ENCODE measurements at places on chromosomes 7 and 10.

- peak; percentile 69 for DNase-seq
Observed at GRCh38 chr7:130896898-130897514, 163.0 kb upstream of the KLF14 start.

DNA sequence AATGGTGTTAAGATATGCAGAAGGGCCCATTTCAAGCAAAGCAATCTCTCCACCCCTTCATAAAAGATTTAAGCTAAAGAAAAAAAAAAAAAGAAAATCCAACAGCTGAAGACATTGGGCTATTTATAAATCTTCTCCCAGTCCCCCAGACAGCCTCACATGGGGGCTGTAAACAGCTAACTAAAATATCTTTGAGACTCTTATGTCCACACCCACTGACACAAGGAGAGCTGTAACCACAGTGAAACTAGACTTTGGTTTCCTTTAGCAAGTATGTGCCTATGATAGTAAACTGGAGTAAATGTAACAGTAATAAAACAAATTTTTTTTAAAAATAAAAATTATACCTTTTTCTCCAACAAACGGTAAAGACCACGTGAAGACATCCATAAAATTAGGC lies 28.6 kb downstream of the PPP3CB start:
- DNase-seq, result no peak

- peak; percentile 30 for DNase-seq
Observed at GRCh38 chr7:115013886-115014285, 92.0 kb downstream of the MDFIC start.

DNA sequence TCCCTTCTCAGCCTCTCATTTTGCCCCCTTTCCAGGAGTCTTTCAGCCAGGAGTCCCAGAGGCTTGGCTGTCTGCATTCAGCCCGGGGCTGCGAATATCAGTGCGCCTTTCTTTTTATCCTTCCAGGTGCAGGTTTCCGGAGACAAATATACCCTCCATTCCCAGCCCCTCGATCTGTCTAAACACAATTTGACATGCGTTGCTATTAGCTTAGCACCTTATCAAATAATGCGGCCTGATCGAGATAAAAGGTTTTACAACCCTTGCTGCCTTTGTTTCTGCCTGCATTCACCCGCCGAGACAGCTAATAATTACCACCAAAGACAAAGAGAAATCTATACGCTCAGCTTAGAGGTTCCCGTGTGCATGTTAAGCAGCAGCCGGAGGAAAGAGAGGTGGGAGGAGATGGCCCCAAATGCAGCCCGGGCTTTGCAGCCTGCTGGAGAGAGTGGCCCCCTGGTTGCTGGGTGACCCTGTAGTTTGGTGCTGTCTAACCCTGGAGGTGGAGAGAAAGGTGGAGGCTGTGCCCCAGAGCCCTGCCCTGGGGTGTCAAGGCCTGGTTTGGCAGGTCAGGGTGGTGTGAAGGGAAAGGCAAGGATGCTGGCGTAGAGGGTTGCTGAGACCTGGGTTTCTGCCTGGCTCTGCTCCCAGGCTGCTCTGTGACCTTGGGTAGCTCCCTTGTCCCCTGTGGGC lies 185.3 kb downstream of the RPS24 start:
- no peak for DNase-seq

GRCh38 chr7:4879396-4880081 lies 4.0 kb downstream of the RADIL start:
- no peak for DNase-seq

- no peak for DNase-seq
Observed at GRCh38 chr10:43260117-43260761, 6.6 kb downstream of the RASGEF1A start.

DNA sequence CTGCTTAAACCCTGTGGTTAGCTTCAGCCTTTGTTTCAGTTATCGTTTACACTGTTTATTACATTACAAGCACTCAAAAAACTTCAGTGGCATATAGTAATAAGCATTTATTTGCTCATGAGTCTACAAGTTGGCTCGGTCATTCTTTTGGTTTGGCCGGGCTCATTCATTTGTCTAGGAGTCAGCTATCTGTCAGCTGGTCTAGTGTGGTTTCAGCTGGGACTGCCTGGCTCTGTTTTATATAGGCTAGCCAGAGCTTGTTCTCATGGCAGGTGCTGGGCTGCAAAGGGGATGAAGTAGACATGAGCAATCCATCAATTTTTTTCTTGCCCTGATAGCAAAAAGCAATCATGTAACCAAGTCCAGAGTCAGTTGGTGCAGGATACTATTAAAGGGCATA lies 103.6 kb downstream of the MKLN1 start:
- no peak for DNase-seq

- DNase-seq, result peak; percentile 59
Observed at GRCh38 chr7:28272461-28272877, 91.9 kb upstream of the JAZF1 start.

- no peak for DNase-seq
Observed at GRCh38 chr7:74253331-74253730, 868 bp downstream of the RFC2 start.

DNA sequence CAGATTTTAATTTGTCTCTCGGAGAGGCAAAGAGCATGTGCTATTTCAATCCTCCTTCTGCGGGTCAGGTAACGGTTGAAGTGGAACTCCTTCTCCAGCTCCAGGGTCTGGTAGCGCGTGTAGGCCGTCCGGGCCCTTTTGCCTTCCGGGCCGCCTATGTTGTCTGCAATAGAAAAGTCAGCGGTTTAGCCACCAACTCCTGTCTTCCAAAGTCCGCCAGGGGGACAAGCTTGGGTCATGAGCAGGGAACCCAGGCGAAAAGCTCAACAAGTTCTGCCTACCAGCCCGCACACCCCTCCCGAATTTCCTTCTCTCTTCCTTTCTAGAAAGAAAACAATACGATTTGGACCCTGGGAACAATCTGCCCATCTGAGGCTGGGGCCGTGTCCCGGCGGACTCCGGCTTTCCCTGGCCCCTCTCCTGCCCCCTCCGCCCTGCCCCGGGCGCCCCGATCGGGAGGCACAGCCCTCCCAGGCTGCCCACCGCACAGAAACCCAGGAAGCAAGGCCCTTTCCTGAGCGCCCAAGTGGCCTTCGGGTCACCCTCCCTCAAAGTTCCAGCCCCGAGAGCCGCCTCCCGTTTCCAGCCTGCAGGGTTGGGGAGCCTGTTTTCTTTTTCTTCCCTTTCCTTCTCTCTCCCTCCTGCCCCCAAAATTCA lies 1.4 kb downstream of the HOXA5 start:
- no peak for DNase-seq

GRCh38 chr7:8591289-8591688 lies 157.9 kb downstream of the NXPH1 start:
- DNase-seq, result no peak

DNA sequence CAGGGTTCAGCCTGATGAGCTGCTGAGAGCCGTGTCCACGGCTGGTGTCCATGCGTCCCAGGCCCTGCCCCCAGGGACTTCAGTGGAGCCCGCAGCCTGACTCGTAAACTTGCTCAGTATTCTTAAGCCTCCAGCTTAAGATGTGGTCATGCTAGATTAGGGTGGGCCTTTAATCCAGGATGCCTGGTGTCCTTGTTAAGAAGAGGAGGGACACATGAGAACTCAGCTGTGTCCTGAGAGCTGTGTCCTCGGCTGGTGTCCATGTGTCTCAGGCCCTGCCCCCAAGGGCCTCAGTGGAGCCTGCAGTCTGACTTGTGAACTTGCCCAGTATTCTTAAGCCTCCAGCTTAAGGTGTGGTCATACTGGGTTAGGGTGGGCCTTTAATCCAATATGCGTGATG lies 23.0 kb downstream of the DOCK1 start:
- no peak for DNase-seq

DNA sequence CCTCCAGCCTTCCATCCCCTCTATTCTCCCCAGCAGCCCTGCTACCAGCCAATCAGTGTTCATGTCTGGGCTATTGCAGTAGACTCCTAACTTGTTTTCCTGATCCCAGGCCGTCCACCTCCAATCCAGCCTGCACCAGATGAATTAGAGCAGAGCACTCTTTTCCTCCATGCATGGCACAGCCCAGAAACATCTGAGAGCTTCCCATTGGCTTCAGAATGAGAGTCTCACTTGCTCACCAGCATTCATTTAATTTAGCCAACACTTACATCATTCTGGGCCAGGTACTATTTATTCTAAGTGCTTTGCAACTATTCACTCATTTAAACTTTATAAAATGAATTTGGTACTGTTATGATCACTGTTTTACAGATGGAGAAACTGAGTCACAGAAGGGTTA lies 51.4 kb upstream of the DUSP5 start:
- DNase-seq, result no peak

GRCh38 chr7:148153616-148154284 lies 436.8 kb upstream of the C7orf33 start:
- DNase-seq, result peak; percentile 67

GRCh38 chr7:69700331-69700730 lies 102.1 kb downstream of the AUTS2 start:
- no peak for DNase-seq

DNA sequence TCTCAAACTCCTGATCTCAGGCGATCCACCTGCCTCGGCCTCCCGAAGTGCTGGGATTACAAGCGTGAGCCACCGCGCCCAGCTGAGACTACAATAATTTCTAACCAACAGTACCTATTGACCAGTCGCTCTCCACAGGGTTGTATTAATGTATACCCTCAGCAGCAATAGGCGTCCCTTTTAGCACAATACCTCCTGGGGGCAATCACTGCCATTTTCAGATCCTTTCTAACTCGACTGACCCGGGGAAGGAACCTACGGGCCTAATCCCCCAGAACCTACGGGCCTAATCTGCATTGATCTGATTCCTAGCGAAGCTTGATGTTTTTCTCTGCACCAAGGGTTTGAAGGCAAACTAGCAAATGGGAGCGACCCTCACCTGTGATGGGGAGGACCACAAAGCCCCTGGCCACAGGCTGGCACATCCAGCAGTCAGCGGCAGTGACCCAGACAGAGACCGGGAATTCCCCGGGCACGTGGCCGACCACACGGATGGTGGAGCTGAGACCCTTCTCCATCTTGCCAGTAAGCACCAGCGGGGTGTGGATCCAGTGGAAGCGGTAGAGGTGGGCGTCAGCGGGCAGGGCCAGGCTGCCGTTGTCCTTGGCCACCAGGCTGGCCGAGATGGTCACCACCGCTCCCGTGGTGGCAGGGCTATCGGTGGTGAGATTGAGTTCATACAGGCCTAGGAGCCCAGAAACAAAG lies 6.9 kb downstream of the TMEM130 start:
- no peak for DNase-seq

- no peak for DNase-seq
Observed at GRCh38 chr10:70674560-70675495, 2.5 kb downstream of the ADAMTS14 start.

DNA sequence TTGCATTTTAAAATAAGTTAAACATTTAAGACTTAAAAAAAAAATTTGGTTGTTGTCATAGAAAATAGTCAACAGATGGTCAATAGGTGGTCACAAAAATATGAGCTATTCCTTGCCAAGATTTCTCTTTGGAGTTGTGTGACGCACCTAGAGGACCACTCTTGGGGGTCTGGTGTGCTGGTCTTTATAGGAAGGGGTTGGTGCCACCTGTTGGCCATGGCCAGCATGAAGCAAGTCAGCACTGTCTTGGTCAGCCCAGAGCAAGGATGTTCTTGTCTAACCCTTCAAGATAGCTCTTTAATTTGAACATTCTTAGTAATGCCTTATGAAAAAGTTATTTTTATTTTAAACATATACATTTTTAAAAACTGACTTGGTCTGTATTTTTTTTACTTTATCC lies 267.9 kb upstream of the CNTNAP2 start:
- DNase-seq, result no peak

DNA sequence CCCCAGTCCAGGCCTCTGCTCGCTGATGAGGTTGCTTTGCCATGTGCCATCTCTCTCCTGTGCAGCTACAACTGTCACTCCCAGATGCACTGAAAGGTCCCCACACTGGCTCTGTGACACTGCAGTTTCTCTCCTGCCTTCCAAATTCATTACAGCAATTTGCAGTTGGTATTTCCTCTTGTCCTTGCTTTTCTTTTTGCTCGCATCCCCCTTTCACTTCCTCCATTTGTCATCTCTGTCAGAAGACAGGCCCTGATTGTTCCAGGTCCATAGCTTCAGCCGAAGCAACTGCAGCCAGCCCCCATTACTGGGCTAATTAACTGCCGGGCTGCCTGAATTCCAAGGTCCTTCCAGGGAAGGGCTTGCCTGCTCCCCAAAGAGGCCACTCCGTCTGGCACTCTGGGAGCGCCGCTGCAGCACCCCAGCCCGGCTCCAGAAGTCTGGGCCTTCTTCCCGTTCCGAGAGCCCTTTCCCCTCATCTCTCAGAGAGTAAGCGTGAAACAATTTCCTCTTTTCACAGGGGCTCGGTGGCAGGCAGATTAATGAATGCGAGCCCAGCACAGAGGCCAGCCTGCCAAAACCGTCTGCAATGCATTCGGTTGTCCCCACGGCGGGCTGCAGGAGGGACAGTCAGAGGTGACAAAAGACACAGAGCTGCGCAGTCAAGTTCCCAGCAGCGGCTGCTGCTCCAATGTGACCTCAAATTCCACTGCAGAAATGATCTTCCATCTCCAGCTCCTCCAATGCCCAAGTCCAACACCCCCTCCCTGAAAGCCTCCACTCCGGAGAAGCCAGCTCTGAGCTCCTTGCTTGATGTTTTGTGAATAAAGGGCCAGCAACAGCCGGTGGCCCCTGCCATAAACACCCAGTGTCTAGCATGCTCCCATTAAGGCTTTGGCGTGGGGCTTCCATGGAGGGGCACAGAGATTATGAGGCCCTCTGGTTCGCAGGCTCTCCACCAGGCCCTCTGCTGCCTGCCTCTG lies 279.4 kb upstream of the HABP2 start:
- DNase-seq, result peak; percentile 38

GRCh38 chr10:110304394-110304779 lies 333 bp downstream of the SMNDC1 start:
- peak; percentile 33 for DNase-seq

GRCh38 chr7:74228951-74229900 lies 19.4 kb downstream of the LAT2 start:
- no peak for DNase-seq

DNA sequence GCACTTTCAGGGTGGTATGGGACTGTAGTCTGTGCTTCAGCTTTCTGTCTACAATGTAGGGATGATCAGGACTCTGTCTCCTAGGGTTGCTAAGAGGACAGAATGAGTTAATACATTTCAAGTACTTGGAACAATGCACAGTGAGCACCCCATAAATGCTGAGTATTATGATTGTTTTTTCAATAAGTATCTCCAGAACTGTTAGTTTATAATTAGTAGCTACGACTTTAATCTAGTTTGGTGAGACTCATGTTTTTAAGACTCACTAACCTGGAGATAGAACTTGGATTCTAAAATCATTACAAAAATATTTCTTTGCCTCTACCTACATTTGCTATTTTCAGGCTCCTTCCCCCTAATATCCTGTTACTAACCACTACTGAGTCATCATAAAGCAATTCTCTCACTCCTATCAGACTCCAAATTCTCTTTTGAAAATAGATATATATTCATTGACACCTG lies 95.3 kb downstream of the CPED1 start:
- no peak for DNase-seq

- no peak for DNase-seq
Observed at GRCh38 chr7:111101856-111102646, 11.1 kb downstream of the LRRN3 start.

DNA sequence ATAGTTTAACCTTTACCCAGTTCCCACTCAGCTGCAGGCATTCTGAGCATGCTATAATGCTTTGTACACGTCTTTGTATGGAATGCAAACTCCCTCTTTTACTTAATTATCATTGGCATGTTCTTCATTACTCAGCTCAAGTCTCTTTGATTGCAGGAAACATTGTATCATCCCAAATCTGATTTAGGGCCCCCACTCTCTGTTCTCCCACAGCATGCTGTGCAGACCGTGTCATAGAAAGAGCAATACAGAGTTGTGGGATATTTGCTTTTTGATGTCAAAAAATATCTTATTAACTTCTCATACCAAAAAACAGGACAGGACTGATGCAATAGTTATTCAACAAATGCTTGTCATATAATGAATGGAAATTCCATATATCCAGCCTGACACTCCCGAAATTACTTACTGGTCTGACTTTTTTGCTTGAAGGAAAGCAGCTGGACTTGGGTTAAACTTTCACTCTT lies 1081.5 kb upstream of the C7orf33 start:
- DNase-seq, result no peak

Data from cardiac muscle cell (in vitro differentiated cells and primary cell).